MM.1S (cell line): ENCODE measurements at places on chromosomes 12 and 14.

DNA sequence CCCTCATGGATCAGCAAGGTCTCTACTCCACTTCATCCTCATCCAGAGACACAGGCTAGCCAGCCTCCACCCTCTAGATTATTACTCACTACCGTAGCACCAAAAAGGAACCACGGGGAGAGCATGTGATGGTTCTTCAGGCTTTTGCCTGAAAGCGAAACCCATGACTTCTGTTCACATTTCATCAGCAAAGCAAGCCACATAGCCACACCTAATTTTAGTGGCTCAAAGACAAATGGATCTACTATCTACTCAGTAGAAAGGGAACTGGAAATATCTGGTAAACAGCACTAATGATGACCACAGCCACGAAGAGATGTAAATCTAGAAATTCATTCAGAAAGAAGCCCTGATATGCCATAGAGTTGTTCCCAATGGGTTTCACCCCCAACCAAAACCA, 51.4 kb downstream of the VCPKMT start:
- peak; percentile 89 for DNase-seq

- DNase-seq, result no peak
Observed at GRCh38 chr12:77821699-77822203, 8.9 kb upstream of the NAV3 start.

GRCh38 chr14:70018713-70019211, 139.5 kb downstream of the SMOC1 start:
- DNase-seq, result peak; percentile 87

DNA sequence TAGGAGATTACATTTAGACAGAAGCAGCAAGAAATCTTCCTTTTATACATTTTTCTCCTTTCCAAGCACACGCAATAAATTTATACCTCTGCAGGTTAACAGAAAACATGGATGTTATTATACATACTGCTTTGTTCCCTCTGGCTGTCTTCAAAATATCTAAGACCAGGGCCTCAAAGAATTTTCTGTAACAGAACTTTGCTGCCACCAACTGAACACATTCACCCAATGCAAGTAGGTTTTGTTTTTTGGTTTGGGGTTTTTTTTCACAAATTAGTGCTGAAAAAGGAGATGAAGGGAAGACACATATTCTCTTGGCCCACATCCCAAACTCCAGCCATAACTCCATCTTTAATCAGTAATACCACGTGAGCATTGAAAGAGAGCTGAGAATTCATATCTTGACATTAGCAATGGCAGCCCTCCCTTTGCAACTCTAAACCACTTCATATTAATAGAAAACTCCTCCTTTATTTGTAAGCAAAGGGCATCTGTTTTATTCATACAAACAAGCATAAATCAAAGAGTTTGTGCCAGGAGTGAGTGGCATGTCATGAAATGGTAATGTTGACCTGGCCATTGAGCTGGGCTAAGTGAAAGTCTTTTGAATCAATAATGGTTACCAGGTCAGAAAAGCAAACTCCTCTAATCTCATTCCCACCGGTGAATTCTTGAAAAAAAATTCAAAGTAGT, 150.8 kb upstream of the FSCB start:
- peak; percentile 6 for DNase-seq

GRCh38 chr12:116320791-116321217, 43.3 kb upstream of the MED13L start:
- DNase-seq, result no peak

- DNase-seq, result no peak
Observed at GRCh38 chr14:61503167-61503801, 181.9 kb downstream of the PRKCH start.

DNA sequence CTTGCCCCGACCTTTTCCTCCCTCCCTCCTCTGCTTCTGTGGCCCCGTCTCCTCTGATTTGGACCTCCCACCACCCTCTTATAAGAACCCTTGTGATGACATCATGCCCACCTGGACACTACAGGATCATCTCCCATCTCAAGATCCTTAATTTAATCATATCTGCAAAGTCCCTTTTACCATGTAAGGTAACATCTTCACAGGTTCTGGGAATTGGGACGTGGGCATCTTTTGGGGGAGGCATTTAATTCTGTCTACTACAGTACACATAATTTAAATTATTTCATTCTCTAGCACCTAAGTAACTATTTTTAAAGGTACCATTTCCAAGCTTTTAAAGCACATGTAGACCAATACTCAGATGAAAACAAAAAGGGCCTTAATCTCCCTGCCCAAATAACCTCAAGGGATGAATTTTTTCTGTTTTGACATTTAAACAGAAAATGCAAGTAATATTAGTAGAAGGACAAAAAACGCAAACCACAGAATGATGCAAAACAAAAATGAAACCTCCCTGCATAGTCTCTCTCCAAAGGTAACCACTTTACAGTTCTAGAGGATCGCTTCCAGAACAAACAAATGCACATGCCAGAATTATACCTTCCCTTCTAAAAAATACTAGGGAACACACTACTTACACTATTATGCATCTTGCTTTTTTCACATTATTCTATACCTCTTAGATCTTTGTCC, 222.1 kb downstream of the AACS start:
- peak; percentile 43 for DNase-seq

DNA sequence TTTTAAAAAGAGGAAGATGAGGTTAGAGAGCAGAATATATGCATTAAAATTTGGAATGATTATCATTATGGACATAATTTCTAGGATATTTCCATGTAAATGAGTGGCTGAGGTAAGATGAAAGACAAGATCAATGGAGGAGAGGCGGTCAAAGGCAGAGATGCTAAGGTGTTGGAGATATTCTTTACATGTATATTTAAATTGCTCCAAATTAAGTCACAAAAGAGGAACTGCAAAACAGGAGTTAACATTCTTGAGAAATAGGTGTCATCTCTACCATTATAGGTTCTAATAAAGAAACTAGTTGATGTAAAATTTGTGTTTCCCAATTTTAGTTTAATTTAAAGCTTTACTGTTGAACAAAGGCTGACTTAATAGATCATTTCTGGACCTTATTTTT, 268.5 kb upstream of the PPFIA2 start:
- DNase-seq, result no peak

- DNase-seq, result no peak
Observed at GRCh38 chr12:131671871-131672270, 39.0 kb upstream of the SFSWAP start.

- no peak for DNase-seq
Observed at GRCh38 chr12:14886271-14886670, 617 bp upstream of the MGP start.

DNA sequence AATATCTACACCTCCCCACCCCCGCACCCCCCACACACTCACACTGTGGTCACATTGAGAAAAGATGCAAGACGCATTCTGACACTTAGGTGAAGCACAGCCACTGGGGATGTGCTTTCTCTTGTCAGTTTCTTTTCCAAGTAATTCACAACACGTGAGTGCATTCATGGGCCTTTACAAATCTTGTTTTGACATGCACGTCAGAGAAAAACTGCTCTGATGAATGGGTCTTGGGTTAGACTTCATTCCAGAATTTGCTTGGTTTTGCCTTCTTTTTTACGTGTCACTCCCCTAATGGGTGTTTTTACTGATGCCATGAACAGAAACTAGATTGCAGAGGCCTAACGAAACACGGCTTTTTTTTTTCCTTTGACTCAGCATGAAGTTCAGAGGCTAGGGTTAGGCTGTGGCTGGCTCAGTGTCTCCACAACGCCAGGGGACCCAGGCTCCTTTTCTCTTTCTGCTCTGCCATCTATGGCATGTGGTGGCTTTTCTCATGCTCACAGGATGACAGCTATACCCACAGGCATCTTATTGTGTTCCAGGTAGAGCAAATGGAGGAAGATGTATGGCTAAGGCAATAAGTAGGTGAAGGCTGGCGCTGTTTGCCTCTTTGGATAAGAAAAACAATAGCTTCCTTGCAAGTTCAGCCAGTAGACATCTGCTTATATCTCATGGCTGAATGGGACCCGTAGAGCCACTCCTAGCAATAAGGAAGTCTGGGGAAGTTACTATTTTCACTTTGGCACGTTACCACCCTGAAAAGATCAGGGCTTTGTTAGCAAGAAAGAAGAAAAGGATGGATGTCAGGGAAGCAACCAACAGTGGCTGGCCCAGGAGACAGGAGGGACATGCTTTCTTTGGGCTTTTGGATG, 253.3 kb downstream of the SLC15A4 start:
- DNase-seq, result peak; percentile 67

GRCh38 chr12:124390442-124391097, 95.7 kb downstream of the RFLNA start:
- no peak for DNase-seq

- no peak for DNase-seq
Observed at GRCh38 chr14:103121121-103121845, 2.0 kb upstream of the TNFAIP2 start.

DNA sequence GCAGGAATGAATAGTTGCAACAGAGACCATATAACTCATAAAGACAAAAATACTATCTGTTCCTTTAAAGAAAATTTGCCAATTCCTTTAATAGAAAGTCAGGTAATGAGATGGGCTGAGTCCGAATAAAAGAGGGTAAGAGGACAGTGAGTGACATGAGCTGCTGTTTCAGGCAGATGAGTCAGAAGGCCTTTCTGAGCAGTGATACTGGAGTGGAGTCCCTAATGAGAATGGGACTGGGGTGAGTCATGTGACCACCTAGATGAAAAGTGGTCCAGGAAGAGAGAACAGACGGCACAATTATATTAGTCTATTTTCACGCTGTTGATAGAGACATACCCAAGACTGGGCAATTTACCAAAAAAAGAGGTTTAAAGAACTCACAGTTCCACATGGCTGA, 393.7 kb downstream of the BCL11B start:
- DNase-seq, result no peak

- DNase-seq, result no peak
Observed at GRCh38 chr14:26707234-26707633, 109.4 kb upstream of the NOVA1 start.

DNA sequence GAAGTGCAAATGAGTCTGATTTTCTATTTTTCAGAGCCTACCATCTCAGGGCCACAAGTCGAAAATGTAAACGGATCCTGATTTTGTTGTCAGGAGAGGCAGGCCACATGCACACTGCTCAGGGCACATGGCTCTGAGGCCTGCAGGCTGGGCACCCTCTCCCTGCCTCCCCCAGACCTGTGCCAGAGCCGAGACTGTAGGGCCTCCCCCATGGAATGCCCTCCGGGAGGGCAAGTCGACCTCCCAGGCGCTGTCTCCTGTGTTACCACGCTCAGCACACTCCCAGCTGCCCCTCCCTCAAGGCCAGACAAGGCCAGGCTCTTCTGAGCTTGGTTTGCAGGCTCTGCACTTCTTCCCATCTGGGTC, 121.7 kb downstream of the CRACR2A start:
- no peak for DNase-seq

- DNase-seq, result no peak
Observed at GRCh38 chr14:23299211-23299957, 3.3 kb downstream of the PPP1R3E start.

GRCh38 chr14:39861229-39861600, 429.0 kb upstream of the FBXO33 start:
- DNase-seq, result no peak

DNA sequence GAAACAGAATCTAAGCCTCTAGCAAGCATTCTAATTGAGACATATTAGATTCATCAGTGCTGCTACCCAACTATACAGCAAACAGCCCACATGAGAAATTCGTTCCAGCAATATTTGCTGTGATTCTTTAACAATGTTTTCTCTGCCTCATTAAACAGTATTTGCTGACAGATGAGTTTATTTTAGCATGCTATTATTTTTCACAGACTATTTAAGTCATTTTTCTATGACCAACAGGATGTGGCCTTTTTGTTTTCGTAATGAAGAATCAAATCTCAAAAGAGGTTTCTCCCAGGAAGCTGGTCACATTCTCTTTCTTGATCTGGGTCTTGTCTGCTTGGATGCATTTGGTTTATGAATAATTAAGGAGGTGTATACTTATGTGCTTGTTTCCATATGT, 23.2 kb upstream of the SERPINA12 start:
- DNase-seq, result peak; percentile 25

DNA sequence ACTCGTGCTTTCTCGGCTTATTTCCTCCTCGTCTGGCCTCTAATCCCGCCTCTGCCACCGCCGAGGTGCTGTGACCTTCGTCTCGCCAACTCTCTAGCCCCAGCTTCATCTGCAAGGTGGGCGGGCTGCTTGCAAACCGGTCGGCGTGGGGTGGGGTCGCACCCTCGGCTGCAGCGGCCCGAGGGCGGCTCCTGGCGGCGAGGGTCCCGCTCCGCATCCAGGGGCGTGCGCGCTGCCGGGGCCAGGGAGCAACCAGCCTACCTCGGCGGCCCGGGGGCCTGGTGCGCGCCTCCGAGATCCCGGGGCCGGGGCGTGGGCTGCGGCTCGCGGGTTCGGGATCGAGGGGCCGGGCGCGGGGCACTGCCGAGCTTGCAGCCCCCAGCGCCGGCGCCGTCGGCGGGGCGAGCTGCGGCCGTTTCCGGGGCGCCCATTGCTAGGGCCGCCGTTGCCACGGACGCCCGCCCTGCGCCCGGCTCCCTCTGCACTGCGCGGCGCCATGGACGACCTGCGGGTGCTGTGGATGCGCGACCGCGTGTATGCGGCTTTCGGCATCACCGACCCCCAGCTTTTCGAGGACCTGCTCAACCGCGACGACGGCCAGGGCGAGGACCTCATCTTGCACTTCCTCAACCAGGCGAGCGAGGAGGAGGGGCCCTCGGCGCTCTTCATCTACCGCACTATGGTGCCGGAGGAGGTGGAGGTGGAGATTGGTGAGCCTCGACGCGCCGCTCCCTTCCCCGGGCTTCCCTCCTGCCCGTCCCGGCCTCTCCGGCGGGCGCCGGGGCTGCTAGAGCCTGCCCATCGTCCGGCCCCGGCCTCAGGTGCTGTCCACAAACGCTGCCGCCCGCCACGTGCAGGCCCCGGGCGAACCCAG, at the start of gene DNAH10:
Gene DNAH10, plus strand, starts transcription at position 461 of the 874 bp plus-strand sequence. Its CDS starts 36 bp downstream, at position 497.
- DNase-seq, result no peak

GRCh38 chr12:74999474-74999873, 210.2 kb downstream of the KCNC2 start:
- DNase-seq, result peak; percentile 51

GRCh38 chr14:42322531-42323284, 716.0 kb downstream of the LRFN5 start:
- no peak for DNase-seq

- DNase-seq, result no peak
Observed at GRCh38 chr12:125105600-125105999, 40.4 kb downstream of the AACS start.

- no peak for DNase-seq
Observed at GRCh38 chr12:21476949-21477348, 24.5 kb downstream of the RECQL start.

DNA sequence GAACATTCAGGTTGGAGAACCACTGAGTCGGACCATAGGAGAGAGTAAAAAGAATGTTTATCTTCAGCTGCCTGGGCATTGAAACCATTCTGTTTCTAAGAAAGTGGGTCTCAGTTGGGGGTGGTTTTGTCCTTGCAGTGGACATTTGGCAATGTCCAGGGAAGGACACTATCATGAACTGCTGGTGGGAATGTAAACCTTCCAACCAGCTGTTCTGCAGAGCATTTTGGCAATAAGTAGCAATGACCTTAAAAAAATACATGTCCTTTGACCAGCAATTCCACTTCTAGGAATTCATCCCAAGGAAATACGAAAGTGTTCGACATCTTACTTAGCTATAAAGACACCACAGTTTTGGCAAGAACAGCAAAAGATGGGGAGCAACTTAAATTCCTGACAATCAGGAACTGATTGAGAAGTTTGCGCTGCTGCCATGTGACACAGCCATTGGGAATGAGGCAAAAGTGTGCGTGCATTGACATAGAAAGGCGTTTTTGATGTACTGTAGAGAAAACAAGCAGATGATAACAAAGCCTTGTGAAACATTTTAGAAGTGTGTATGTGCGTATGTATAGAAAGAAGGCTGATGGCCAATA, 82.9 kb upstream of the MAP1LC3B2 start:
- DNase-seq, result no peak
